ENCODE measurements at places on chromosomes 7 and 10.

DNA sequence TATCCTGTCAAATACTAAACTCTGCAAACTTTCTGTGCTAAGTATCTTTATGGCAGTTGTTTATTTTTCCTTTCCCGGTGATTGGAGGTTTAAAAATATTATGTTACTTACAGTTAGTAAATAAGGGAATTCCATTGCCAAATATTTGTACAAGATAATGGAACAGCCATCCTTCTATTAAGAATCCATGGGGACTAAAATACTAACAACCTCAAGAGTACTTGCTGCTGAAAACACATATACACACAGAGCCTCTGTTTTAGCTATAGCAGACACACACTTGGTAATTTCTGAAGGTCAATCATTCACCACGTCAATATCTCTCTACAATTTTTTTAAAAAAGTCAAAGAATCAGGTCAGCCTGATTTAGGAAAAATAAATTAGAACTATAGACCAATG is 32.4 kb downstream of the TSPAN12 start:
- no peak for ATAC-seq

GRCh38 chr10:107418085-107418806 is 253.7 kb upstream of the SORCS1 start:
- no peak for ATAC-seq

- no peak for ATAC-seq
These were observed 25.0 kb downstream of the ZPBP start for GRCh38 chr7:50068026-50068425.

DNA sequence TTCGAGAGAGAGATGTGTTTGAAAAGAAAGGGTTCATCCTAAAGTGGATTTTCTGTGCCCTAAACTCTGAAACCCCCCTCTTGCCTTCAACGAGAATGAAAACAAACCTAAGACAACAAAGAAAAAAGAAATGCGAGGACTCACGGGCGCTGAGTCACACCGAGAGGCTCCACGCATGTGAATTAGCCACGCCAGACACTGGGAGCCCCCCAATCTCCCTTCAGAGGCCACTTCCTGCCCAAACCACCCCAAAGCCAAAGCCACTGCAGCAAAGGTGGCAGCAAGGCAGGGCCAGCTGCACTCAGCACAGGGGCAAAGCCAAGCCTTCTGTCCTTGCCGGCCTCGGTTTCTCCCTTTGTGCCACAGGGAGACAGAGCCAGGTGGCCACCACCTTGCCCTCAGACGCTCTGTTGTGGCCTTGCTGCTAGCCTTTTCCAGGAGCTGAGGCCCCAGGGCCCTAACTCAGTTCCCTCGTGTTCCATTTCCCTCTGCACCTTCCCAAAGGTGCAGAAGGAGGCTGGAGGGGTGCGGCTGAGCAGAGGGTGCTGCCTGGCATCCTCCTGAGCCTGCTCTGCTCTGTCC is 93.3 kb downstream of the FAM53B start:
- no peak for ATAC-seq
